NCI-H1048 (cell line): ENCODE measurements at places on chromosomes 11 and 22.

- DNase-seq, result no peak
Measured at GRCh38 chr11:113881856-113882255, 6.5 kb upstream of the USP28 start.

DNA sequence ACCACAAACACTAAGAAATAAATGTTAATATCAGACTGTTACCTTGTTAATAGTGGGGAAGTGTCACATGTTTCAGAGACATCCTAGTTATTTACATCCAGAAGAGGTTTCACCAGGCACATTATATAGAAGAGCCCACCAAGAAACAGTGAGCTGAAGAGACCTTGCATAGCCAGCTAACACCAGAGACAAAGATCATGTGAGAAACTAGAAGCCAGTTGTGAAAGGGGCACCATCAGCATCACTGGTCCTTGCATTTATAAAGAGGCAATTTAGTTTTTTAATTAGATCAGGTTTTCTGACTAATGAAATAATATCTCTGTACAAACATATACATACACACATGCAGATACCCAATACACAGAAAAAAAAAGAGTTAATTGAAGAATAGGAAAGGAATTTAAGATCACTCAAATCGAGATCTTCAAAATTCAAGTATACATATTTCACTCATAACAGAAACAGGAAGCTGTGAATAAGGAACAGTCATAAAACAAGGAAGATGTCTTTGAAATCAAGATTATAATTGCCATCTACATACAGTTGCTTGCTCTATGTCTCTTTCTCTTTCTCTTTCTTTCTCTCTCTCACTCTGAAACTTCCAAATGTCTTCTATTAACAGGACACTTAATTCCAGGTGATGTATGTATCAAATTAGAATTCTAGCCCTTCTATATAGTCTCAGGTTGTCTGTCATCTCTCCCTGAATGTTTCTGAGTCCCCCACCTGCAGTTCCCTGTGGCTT lies 348.7 kb downstream of the ETS1 start:
- no peak for DNase-seq

- no peak for DNase-seq
Measured at GRCh38 chr11:36126678-36127077, 162.5 kb downstream of the COMMD9 start.

DNA sequence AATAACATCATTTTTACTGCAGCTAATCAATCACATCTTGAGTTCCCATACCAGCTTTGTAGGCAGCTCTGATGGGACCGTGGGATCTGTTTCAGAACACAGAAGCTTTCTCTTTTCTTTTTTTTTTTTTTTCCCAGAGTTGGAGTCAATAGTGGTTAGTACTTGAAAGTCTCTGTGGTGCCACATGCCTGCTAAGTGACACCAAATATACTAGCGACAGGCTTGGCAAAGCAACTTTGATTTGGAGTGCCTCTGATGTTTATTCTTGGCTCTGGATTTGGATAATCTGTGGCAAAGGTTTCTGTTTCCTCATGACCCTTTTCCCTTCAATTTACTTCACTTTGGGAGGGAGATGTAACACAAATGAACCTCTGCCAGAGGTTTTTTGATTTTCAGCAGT lies 681.4 kb upstream of the TENM4 start:
- DNase-seq, result no peak

GRCh38 chr11:134554861-134555260 lies 142.8 kb upstream of the B3GAT1 start:
- no peak for DNase-seq

GRCh38 chr11:66862559-66863037 lies 5.7 kb downstream of the LRFN4 start:
- no peak for DNase-seq

- no peak for DNase-seq
Measured at GRCh38 chr22:44801476-44801875, 49.1 kb downstream of the ARHGAP8 start.

GRCh38 chr11:107840129-107840484 lies 18.5 kb downstream of the SLC35F2 start:
- DNase-seq, result no peak

DNA sequence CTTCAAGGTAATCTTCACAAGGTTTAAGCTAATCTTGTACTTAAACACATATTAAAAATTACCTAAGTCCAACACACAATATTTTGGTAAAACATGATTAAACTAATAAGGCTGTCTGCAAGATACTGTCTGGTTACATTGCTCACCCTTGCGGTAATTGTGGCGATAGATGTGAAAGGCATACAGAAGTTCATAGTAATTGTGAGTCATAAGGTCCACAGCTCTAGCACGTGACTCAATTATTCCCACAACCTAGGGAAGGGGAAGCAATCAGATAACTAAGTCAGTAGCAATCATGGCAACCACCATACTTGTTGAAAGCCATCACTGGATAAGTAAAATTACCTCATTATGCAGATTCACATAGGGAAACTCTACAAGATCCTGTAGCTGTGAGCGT lies 30.5 kb upstream of the FNBP4 start:
- no peak for DNase-seq

- DNase-seq, result no peak
Measured at GRCh38 chr11:95674657-95675358, 114.8 kb downstream of the FAM76B start.
